Hippocampal formation (tissue), 2 donors: ENCODE measurements at places on chromosomes 1 and 21.

DNA sequence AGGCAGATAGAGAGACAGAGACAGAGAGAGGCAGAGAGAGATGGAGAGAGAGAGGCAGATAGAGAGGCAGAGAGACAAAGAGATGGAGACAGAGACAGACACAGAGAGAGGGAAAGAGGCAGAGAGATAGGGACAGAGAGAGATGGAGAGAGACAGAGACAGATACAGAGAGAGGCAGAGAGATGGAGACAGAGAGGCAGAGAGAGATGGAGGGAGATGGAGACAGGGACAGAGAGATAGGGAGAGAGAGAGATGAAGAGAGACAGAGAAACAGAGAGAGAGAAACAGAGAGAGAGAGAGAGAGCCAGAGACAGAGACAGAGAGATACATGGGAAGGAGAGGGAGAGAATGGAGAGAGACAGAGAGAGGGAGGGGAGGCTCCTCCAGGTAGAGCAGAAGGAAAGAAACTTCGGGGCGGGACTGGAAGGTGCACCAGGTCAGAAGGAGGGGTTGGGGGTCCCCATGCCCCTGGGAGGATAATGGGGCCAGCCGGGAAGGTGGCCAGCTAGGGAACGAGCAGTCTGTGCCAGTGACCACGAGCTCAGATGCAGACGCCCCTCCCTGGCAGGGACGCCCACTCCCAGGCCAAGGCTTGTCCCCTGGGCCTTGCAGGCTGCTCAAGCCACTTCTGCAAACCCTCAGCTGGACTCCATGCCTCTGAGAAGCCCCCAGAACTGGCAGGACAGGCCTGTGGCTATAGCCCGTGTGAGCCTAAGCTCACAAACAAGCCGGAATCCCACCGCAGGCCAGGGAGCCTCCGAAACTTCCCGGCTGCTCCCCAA, 3.3 kb downstream of the FNDC10 start:
- DNase-seq, result no peak

GRCh38 chr1:110603058-110603457, 3.1 kb downstream of the KCNA2 start:
- DNase-seq, result no peak

DNA sequence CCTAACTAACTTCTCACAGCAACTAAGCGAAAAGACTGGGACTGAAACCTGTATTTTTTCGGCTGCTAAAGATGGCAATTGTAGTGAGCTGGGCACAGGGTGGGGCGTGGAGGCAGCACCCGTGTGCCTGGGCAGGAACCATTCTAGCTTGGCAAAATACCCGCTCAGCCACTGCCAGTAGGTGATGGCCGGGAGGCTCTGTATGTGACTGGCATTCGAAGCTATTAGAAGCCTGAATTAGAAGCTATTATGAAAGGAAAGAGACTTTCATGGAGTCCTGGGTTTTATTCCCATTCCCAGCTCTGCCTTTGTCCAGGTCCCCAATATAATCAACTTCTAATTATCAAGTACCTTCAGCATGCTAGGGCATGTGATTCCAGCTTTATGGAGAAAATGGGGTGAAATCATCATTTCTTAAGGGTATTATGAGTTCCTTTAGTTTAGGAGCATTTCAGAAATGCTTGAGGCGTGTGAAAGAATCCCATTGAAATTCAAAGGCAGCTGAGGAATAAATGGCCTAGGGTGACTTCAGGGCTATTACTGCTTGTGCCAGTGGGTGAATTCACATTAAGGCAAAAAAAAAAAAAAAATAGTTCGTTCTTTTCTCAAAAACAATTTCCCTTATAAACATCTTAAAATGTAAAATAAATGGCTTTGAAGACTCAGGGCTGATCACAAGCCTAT, 125.6 kb downstream of the KCNN3 start:
- no peak for DNase-seq

GRCh38 chr1:53605181-53605580, 133.8 kb downstream of the GLIS1 start:
- no peak for DNase-seq

DNA sequence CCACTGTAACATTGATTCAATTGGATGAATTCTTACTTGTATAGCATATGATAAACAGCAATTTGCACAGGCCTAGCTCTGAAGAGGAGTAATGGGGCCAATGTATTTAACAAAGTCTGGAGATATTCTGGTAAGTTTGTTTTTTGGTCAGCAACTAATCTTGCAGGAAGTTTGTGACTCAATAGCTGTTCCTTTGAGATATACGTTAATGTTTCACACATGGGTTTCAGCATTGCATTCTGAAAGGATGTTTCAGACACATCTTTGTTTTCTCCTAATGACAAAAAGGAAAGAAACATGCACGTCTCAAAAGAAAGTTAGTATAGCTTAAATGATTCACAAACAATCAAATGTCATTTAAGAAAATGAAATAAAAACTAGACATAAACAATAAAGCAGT, 49.0 kb downstream of the LTN1 start:
- no peak for DNase-seq

GRCh38 chr1:202210385-202210784, 16.8 kb downstream of the LGR6 start:
- DNase-seq, result no peak

DNA sequence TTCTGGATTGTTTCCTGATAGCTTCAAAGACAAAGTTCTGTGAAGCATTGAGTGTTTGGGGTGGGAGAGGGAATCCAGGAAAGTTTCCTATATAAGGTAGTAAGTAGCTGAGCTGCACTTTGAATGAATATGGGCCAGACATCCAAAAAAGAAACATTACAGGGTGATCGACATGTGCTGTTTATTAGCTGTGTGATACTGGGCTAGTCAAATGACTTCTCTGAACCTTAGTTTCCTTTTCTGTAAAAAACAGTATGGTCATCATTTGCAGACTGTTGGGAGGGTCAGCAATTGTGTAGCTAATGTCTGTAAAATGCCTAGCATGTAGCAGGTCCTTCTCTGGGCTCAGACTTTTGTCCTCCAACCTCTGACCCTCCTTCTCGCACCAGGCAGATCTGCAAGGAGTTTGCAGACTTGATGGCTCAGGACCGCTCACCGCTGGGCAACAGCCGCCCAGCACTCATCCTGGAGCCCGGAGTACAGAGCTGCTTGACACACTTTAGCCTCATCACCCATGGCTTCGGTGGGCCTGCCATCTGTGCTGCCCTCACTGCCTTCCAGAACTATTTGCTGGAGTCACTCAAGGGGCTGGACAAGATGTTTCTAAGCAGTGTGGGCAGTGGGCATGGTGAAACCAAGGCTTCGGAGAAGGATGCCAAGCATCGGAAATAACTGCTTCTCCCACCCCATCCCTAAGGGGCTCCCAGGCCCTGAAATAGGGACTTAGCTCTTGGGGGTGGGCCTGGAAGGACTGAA, 21.1 kb downstream of the TFAP2E start:
- DNase-seq, result no peak

GRCh38 chr1:35499231-35499630, 58.0 kb downstream of the KIAA0319L start:
- DNase-seq, result no peak

DNA sequence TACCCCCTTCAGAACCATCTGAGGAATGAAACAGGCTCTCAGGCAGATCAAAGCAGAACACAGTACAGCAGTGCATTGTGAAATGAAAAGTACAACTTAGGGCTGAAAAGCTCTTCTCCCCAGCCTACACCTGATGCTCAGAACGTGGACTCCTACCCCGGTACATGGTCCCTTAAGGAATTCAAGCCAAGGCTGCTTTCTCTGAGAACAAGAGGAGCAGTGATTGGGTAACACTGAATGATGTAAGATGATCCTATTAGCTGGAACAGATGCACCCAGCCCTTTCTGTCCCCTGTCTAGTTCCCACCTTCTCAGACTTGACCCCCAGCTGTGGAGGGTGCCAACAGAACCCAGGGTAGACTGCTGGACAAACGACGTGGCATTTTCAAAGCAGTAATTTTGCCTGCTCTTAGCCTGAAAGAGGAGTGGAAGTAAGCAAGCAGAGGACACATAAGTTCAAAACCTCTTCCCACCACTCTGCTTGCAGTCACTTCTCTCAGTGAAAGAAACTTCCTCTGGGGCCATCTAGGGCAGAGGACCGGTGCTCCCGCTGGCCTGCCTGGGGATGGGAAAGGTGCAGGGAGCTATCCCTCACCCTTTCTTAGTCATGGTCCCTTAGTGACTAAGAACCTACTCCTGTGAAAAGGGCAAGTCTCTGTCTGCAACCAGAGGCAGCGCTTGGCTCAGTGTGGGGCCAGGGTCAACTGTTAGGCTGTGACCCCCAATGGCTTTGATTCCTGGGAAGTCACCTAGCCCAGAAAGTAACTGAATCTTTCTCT, 72.7 kb downstream of the TRABD2B start:
- no peak for DNase-seq

DNA sequence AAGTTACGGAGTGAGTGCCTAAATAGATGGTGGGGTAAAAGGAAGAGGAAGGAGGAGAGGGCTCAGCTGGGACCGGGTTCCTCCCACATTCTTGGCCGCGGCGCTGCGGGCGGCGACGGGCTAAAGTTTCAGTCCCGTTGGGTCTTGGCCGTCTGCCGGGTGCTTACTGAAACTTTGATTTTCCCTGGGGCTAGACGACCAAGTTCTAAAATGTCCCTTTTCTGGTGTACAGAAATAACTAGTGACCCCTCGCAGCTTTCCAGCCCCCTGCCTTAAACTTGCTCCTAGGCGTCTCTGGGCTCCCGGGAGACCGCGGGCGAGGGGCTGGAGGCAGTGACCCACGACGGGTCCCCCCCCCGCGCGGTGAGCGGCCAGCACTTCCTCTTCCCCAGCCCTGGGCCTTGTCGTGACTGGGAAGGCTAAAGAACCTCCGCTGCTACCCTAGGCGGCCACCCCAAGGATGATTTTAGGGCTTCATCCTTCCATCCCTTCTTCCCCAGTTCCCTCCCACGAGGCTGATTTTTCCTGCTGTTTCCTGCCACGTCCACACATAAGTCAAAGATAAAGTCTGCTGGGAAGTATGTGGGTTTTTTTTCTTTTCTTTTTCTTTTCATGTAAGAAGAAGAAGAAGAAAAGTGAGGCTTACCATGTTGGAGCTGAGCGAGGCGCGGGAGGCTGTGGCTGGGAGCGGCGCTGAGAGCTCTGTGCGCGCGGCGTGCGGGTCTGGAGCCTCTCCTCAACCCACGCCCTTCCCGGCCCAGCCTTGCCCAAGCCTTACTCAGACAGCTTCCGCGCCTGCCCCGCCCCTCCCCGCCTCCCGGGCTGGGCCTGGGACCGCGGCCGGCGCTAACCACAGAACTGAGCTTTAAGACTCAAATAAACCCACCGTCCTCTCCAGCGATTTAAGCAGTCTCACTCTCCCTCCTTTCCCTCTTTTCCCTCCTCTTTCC, at the start of gene S100A11:
Gene S100A11 (minus strand): TSS at position 738 of the 950 bp plus-strand sequence. CDS start 89 bp downstream, at position 649.
- DNase-seq, result peak; percentile 39

- DNase-seq, result no peak
Observed at GRCh38 chr1:20691872-20692271, 25.9 kb downstream of the KIF17 start.

DNA sequence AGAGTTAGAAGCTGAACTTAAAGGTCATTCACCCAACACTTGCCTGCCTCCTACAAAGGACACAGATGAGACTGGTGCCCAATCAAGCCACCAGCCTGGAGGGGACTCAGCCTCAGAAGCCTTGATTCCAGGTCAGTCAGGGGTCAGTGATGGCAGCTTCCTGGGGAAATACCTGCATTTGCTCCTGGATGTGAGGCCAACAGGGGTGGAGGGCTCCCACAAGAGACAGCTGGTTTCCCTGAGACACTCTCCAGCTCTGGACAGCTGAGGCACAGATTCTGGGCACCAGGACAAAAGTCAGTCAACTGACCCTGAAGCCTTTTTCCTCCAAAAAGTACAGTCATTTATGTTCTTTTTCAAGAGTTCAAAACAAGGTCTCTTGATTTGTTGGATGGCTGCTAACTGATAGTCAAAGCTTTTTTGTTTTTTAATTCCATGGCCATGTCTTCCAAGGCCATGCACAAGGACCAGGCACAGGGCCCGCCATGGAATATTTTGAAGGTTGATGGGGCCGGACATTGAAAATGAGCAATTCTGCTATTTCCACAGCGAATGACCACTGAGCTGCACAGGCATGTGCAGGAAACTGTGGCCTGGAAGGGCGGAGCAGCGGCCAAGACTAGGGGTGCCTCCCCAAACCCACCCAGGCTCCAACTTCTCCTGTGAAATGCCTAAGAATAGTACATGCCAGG, 1.8 kb downstream of the C2CD2 start:
- DNase-seq, result no peak

- DNase-seq, result no peak
Observed at GRCh38 chr1:61375082-61375880, 292.9 kb downstream of the NFIA start.

DNA sequence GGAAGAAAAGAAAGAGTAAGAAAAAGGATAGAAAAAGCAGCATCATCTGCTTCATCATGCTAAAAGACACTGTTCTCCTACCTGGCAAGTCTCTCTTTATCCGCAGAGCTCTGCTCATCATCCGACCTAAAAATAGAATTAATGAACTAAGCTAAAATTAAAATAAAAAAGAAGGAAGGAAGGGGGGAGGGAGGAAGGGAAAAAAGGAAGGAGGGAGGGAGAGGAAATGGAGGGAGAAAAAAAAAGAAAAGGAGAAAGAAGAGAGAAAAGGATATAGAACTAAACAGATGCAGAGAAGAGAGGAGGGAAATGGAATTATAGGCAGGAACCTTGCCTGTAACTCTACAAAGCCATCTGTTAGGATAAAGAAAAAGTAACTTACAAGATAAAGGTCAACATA, 34.1 kb downstream of the ARNT start:
- DNase-seq, result no peak

DNA sequence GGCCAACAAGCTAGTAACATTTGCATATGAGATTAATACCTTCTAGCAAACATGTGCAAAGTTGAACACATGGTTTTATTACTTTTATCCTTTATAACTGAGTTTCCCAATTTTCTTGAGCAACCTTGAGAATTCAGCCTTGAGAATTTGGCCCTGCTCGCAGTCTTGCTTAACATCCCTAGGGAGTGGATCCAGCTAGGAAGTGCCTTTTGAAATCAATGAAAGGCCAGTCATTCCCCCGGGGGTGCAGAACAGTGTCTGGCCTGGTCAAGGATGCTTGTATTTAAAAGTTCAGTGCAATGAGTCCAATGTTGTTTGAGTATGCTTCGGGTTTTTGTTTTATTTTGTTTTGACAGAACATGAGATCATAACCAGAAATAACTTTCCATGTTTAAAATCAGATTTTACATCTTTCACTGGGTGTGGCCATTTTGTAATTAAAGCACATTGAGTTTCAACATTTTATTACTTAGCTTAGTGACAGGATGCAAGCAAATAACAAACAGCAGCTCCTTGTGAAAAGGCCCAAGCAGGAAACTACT, 16.7 kb downstream of the PALMD start:
- no peak for DNase-seq

GRCh38 chr1:235885655-235886262, 19.1 kb upstream of the LYST start:
- no peak for DNase-seq

GRCh38 chr1:82507011-82507410, 706.3 kb downstream of the ADGRL2 start:
- no peak for DNase-seq
